ENCODE measurements at places on chromosomes 5 and 9.

DNA sequence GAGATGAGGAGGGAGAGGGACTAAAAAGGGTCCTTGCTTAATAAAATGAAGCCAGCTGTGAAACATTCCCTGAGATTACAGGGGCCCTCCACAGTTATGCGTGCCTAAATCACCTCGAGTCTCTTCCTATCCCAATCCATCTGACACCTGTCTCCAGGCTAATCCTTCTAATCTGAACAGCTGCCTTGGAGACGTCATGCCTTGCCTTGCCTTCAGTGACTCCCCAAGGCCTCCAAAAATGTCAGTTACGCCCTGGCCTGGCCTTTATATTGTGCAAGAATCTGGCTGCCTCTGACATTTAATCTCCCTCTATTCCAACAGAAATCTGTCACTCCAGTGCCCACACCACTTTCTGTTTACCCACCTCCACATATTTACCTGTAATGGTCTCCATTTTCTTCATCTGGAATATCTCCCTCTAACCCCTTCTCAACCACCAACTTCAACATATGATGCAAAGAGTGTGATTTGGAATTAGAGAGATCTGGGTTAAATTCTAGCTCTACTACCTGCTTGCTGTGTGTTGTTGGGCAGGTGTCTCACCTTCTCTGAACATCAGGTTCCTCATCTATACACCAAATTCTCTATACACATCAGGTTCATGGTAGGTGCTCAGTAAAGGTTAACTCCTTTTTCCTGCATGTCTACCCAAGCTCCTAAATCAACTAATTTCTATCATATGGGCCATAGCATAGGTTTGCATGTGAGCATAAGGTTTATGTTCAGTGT lies 57.9 kb downstream of the PTCD2 start:
- DNase-seq, result no peak

DNA sequence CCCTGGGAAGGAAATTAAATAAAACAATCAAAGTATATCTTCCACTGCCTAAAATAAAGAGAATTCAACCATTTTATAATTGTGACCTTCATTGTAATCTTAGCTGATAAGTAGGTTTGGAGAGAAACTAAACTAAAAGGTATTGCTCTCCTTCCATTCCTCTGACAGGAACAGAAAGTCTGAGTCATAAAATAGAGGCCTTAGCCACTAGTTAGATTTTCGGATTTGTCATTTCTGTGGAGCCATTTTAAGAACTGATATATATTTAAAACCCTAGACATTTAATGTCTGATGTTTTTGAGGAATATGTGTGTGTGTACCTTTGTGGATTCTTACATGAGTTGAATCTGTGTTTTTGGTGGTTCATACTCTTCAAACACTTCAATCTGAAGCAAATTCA lies 11.8 kb upstream of the TMC1 start:
- DNase-seq, result no peak

DNA sequence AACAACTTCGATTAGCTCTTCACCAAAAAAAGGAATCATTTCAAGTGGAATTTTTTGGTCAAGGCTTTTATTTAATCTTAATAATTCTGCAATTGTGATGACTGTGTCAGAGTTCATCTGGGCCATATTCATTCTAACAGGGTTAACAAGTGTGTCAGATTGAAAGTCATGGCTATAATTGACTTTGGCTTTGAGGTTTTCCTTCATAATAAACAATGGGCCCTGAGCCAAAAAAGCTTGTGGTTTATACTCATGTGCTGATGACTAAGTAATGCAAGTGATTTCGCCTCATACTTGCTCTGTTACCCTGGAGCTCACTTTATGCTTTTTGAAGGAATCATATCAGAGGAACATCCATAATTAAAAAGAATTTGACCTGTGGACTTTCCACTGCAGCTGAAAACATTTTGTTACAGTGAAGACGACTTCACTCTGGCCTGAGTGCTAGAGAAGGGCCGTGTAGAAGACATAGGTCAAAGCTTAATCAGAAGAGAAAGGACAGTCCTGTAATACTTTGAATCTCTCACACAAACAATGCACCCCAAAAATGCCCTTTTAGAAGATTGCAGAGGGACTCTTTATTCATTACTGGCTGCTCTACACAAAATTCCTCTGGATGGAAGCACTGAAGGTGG lies 101.7 kb downstream of the GDNF start:
- no peak for DNase-seq

DNA sequence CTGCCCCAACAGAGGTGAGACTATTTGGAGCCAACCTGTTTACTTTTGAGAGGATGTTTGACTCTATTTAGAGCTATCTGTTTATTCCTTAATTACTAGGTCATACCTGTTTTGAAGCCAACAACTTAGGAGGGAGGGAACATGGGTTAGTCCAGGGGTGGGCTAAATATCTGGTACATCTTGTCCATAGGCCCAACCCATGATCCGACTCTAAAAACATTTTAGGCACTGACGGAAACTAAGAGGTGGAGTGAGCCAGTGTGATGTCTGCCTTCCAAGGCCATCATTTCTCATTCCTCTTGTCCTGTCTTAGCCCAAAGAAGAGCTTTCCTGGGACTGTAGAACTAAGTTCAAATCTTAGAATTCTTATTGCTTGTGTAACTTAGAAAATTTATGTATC lies 8.4 kb downstream of the SPINK5 start:
- no peak for DNase-seq

DNA sequence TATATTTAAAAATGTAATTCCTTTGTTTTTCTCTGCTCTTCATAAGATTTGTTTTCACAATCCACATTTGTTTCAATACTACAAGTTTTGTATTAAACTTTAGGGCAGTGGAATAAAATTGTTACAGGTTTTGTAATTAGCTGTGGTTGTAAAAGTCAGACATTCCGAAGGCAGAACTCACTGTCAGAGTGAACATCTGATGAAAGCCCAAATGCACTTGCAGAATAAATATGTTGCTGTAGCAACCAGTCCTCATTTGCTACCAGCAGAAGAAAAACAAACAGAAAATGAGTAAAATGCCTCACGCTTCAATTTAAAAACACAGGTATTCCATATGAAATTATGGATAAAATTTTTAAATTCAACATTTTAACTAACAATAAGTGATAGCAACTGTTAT lies 740.1 kb upstream of the FAM174A start:
- no peak for DNase-seq

- DNase-seq, result no peak
Measured at GRCh38 chr9:96141128-96141474, 160.9 kb downstream of the HSD17B3 start.

DNA sequence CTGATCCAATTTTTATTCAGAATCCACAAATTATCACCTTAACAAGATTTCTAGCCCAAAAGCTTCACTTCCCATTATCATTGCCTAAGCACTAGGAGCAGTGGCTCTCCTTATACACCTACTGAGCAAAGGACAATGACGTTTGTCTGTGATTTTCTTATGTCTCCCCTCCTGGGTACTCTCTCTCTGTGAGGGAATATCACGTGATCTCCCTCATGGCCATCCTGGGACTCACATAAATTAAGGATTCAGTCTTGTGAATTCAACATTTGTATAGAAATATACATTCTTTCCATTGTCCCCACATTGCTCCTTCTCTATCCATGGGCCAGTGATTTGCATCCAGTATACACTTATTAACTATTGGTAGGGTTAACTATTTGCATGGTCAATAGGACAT lies 476.5 kb downstream of the PLK2 start:
- no peak for DNase-seq

DNA sequence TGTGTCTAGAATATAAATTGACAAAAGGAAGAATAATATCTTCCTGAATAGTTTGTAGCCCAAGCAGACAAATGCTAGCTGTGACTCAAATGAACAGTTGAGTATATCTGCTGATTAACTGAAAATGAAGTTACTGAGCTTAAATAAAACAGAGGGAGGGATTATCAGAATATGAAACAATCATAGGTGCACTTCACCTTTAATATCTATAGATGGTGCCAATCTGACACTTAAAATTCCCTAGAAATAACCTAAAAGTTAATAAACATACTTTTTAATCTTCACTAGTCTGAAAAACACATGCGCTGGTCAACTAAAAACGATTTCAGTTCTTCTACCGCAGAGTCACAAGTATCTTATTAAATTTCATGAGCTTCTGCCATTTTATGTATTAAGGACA lies 280.8 kb upstream of the RASA1 start:
- no peak for DNase-seq

- no peak for DNase-seq
Measured at GRCh38 chr5:54259090-54259489, 51.3 kb downstream of the ARL15 start.

DNA sequence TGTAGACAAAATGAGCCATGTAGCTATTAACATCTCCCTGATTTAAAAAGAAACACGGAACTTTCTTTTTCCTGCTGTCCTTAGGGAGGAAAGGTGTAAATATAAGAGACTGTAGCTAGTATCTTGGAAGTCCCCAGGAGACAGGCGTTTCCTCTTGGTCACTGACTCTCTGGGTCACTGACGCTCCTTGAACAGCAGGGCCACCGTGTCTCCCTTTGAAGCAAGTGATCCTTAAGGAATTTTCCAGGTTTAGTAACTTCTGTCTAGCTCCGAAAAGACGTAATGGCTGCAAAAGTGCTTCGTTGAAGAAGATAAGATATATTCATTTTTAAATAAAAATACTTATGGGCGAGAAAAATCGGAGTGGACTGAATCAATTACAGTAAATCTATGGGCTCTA lies 745 bp upstream of the CLTA start:
- no peak for DNase-seq
